RKO (cell line): ENCODE measurements at places on chromosomes 2 and 18.

DNA sequence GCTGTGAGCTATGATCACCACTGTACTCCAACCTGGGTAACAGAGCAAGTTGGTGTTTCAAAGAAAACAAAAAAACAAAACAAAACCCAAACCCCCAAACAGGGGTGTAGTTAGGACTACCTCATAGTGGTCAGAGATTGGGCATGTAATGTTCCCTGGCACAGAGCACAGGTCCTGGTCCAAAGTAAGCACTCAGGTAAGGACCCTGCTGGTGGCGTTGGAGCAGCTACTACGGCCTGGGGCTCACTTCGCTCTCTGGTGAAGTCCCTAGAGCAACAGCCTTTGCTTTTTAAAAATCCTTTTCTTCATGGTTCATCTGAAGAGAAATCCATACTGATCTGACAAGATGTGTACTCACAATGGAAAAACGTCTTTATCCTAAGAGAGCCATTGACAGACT lies 130.4 kb downstream of the ZNF236 start:
- DNase-seq, result no peak

DNA sequence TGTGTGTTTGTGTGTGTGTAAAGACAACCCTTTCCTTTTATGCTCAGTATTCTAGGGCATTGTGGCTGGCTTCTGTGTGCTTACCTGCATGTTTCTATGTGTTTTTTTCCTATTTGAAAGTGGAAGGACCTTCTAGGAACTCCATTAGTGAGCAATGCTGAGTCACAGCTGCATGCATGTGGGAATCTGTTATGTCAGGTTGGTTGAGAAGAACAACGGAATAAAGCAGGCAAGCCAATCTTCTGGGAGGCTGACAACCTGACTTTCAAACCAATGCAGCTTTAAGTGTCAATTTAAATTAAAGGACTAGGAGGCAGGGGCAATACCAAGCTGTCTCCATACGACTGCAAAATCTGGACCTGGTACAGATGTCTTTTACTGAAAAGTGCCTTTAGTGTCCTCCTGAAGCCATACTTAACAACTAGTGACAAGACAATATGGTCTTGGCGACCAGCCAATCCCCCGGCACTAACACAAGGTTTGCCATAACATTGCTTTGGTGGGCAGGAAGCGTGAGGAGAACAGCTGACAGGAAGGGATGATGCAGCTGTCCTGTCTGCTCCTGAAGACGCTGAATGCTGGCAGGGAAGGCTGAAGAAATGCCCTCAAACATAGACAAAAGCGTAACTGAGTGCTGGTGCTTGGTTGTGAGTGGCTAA lies 514.7 kb upstream of the CDH7 start:
- DNase-seq, result peak; percentile 7

DNA sequence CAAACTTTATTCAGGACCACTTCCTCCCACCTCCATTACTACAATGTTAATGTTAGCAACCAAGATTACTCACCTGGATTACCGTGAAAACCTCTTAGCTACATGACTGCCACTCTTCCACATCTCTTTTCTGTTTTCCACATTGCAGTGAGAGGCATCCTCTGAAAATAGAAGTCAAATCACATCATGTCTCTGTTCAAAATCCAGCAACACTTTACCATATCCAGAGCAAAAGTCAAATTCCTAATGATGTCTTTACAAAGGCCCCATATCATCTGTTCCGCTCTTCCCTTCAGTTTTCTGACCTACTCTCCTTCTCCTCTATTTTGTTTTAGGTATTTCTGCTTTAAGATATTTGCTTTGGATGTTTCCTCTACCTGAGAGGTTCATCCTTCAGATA lies 37.5 kb upstream of the DSG1 start:
- no peak for DNase-seq

DNA sequence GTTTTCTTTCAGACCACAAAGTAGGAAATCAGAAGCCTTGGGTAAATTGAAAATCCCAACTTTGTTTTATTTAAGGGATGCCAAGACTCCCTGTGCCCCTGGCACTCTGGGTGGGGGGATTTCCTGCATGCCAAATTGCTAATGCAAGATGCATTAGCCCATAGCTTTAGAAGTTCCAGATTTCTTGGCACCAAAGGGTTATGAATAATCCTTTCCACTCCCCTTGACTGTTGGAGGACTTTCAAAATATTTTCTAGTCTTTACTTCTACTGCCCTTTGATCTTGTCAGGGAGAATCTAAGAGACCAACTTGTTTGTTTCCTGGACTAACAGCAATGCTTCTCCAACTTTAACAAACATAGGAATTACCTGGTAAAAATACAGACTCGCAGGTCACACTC lies 81.8 kb upstream of the TGIF1 start:
- no peak for DNase-seq

GRCh38 chr2:83051538-83052170 lies 1407.4 kb downstream of the SUCLG1 start:
- no peak for DNase-seq

DNA sequence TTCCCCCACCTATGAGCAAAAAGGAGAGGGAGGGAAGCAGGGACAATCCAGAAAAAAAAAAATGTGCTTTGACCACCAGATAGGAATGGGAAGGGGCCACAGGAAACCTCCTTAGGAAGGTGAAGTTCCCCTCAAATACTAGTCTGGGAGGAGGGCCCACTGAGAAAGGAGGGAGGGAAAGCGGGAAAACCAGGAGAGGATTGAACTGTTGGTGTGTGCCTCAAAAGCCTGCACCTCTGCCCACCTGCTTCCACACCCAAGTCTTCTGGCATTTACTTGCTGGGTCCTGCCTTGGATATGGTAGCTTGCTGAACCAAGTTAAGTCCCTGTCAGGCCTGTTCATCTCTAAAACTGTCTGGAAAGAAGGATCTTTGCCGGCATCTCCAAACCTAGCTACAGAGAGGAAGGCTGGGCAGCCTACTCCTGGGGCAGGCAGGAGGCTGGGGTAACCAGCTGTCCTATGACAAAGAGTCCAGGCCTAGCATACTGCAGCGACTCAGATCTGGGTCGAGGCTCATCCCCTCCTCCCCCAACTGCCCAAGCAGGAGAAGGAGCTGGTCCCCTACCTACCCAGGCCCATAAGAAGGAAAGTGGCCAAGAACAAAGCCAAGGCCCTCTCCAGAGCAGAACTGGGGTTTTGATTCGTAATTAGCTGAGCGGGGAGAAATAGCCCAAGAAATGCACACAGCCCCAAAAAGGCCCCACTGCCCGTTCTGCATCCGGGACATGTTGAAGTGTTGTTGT lies 3.0 kb downstream of the EN1 start:
- DNase-seq, result no peak

DNA sequence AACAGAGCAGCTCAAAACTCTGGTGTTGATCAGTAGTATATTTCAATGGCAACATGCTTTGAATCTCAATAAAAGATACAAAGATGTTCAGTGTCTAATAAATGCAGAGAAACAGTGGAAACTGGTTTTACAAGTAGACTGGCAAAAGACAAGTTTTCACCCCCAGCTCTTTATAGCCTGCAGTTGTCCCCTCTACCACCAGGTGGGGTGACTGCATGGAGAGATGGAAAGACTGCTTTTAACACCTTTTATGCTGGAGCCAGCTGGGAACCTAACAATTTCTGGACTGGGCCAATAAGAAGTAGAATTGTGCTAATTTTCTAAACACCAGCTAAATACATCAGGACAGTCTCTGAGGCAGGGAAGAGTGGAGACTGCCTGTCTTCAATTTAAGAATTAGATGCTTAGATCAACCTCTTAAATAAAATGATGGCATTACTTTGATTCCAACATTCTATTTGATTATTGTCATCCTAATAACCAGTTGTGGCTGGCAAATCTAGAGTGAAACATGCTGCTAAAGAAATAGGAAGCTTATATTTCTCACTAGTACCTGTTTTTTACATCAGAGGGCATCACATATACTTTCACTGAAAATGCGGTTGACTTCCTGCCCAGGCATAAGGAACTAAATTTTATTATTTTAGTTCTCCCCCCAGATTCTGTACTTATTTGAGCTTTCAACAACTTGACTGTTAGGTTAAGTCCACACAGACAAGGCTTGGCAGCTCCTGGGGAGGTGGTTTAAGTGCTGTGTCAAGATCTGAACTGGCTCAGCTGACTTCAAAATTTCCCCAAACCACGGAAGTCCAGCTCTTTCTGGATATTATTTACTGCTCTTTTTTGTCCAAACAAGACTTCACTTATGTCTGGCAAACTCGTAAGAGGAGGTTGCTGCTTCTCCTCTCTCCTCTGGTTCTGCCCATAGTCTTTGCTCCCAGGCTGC lies 140.5 kb downstream of the TPGS2 start:
- DNase-seq, result peak; percentile 62

DNA sequence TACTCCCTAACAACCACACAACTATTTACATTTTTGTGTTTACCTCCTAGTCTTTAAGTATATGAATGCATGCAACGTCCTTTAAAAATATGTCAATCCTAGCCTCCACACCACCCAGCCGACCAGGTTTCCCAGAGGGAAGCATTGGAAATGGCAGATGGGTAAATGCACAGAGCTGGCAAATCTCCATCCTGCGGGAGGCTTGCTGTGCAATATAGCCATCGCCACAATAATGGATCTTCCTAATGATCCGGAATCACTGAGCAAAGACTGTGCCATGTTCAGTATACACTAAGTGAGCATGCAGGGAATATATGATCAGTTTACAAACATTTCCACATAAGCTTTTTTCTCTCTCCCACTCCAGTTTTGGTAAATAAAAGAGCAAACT lies 131.8 kb downstream of the NEDD4L start:
- DNase-seq, result no peak
